ENCODE measurements at places on chromosomes 6 and 20. TPM values are rescaled to one million over a fixed set of nuclear protein-coding genes. Genes with fewer than 3 reads are reported as not detected.

DNA sequence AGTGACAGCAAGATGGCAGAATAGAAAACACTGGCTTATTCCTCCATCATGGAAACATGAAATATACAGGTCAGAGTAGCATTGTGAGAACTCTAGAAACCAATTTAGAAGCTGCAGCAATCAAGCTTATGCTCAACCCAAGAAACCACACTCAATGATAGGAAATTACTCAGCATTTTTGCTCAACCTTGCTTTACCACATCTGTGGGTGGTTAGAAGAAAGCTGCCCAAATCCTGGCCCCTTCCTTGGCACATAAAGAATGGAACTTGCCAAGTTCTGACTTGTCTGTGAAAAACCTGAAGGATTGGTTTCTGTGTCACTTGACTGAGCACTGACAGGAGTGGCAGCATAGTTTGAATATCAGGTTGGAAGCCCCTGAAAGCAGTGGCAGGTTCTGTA, 108.0 kb upstream of the MOCS1 start:
- no peak for DNase-seq

The MACROD2 gene
- total RNA-seq, result 21.2 TPM

GRCh38 chr6:44921798-44922197, 406.3 kb upstream of the RUNX2 start:
- DNase-seq, result no peak

GRCh38 chr6:36098920-36099647, 31.2 kb upstream of the MAPK13 start:
- no peak for DNase-seq

DNA sequence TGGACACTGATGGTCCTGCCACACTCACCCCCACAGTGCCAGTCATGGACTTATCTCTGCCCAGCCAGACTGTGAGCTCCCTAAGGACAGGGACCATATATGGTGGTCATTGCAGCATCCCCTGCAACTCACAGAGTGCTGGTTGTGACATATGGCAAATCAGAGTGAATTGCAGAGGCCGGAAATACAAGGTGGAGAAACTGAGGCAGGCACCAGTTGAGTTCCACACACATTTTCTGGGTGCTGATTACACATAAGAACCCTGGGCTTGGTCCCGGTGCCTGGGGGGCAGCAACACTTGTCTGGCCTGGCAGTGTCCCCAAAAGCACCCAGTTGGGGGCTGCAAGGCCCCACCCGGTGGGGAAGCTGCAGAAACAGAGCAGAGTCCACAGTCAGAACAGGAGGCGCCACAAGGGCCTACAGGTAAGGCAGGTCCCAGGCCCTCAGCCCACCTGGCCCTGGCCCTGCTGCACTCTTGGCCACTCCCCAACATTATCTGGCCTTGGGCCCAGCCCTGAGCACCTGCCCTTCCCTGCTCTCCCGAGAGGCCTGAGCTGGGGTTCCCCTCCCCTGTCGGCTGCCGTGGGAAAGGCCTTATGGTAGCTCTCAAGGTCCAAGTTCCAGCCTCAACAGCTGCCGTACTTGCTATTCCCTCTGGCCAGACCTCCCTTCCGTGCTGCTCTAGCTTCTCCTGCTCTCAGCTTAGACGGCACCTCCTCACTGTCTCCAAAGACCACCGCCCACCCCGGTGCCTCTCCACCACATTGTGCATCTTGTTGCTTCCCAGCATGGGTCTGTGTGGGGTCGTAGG, 140.8 kb upstream of the PTPN1 start:
- DNase-seq, result no peak

DNA sequence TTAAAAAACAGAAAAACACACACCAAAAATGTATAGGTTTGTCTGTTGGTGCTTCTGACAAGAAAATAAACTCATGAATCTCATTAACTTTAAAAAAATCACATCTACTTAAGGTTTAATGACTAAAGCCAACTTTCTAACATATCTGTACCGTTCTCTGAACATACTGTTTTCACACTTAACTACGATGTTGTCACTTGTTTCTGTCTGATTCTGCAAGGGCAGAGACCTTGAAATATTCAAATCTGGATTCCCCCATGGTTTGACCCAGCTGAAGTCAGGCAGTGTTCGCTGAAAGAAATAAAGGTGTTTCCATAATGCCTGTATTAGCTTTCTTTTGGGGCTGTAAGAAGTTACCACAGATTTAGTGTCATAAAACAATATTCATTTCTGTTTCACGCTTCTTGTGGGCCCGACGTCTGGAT, 2.7 kb upstream of the ASXL1 start:
- no peak for DNase-seq
